ENCODE measurements at places on chromosomes 7 and 10.

DNA sequence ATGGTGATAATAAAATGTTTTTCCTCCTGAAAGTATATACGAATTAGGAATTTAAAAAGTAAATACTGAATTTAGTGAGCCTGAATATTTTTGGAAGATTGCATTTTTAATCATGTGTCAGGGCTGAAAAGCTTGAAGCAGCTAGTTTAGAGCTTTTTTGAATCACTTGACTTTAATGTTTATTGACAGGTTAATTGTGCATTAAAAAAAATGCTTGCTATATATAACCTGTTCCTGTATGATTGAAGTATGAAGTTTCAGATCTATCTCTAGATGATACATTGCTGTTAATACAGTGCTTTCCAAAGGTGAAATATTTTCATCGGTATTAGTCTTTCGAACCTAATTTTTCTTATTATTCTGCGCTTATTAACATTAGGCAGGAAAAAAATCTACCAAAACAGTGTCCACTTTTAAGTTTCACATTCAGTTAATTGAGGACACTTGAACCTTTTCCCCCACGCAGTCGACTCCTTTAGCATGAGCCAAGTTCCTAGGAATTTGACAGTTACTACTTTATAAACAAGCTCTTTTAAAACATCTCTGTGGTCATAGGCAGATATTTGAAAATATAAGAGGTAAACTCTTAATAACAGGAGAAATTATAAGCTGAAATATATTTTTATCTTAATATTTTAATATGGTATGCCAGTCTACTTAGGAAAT, 187.1 kb downstream of the MLLT10 start:
- DNase-seq, result no peak

- DNase-seq, result no peak
Observed at GRCh38 chr7:139192014-139192706, 38.9 kb upstream of the UBN2 start.

- peak; percentile 75 for DNase-seq
Observed at GRCh38 chr7:116610210-116610609, 61.8 kb upstream of the MET start.

GRCh38 chr10:62817766-62818425, 1.7 kb upstream of the EGR2 start:
- peak; percentile 76 for DNase-seq

DNA sequence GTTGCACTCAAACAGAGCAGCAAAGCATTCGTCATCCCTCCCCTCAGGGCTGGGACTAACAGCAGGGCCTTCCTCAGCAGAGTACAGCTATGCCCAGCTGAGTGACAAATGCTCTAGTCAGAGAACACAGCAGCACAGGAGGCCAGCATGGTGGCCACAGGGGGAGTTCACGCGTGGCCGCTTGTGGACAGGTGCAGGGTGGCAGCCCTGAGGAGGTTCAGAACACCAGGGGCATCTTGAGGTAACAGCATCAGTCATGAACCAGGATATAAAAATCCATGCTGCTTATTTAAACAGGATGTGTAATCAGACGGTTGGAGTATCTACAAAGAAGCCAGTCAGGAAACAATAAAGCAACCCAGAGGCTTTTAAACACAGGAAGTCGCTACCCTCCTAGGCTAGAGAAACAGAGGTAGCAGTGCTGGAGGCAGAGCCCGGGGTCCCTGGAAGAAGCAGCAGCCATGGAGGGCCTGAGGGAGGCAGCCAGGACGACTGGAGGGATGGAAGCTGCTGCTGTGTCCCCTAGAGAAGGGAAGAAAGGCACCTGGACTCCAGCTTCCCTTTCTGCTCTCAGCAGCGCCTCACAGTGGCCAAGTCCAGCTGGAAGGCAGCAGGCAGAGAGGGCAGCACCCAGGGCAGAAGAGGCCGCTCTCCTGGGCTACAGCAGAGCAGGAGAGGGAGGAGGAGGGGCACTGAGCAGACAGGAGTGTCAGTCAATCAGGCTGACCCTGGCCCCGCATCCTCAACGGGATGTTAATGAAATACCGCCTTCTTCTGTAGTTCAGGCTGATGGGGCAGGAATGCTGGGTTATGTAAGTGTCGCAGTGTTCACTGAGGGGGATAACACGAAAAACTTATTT, 70.8 kb upstream of the UCN3 start:
- peak; percentile 53 for DNase-seq

GRCh38 chr7:64993901-64994300, 3.1 kb upstream of the ZNF117 start:
- DNase-seq, result no peak

DNA sequence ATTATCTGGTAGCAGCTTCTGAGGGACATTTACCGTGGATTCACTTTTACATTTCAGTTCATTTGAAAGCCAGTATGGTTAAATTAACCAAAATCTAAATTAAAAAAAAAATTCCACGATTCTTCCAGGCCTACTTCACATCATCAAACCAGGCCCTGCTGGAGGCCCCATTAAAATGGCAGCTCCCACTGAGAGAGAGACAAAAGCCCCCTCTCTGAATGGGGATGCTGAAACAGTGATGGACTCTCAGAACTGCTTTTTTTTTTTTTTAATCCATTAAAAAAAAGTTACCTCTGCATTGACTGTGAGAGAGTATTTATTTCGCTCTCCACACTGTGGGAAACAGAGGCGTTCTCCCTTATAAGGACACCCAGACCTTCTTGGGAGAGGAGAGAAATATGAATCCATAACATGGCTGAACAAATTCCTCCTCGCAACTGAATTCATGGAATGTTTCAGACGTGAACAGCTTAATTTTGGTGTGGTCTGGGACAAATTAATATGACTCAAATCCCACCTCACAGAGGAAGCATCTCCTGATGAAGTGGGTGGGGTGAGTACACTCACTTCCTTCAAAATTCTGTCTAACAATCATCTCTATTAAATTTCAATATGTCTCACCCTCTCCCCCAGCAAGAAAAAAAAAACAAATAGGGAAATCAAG, 73.5 kb downstream of the SAMD9 start:
- DNase-seq, result no peak

GRCh38 chr7:51619880-51620279, 303.3 kb upstream of the COBL start:
- DNase-seq, result no peak

DNA sequence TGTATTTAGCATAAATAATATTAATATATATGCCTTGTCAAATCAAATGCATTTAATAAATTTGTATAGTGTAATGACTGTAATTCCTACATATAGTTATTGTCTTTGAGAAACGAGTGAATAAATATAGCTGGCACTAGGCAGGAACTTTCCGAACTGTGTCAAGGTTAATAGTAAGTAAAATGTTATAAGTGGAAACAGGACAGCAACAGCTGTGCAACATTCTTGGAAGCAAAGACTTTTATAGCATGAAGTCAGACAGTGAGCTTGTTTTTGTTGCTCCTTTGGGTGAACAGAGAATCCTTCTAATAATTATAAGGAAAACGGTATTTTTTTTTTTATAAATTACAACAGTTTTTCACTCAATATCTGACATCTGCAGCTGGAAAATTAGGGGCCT, 14.0 kb upstream of the EXOC6 start:
- no peak for DNase-seq

GRCh38 chr10:10854725-10855124, 162.9 kb upstream of the CELF2 start:
- DNase-seq, result no peak

DNA sequence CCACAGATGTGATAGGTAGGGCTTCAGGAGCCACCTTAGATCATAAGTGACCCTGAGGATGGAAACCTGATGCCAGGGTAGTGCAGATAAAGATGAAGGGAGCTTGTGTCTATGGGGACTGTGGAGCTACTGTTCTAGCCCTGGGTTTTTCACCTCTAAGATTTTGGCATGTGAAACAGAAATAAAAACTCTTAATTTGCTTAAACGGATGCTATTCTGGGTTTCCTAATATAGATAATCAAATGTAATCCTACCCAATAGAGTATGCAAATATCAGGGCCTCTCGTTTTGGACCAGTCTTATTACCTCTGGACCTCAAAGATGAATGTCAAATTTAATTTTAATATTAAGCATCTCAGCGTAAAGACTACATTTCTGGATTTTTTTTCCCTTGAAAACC, 49.3 kb downstream of the ABCB4 start:
- DNase-seq, result no peak

DNA sequence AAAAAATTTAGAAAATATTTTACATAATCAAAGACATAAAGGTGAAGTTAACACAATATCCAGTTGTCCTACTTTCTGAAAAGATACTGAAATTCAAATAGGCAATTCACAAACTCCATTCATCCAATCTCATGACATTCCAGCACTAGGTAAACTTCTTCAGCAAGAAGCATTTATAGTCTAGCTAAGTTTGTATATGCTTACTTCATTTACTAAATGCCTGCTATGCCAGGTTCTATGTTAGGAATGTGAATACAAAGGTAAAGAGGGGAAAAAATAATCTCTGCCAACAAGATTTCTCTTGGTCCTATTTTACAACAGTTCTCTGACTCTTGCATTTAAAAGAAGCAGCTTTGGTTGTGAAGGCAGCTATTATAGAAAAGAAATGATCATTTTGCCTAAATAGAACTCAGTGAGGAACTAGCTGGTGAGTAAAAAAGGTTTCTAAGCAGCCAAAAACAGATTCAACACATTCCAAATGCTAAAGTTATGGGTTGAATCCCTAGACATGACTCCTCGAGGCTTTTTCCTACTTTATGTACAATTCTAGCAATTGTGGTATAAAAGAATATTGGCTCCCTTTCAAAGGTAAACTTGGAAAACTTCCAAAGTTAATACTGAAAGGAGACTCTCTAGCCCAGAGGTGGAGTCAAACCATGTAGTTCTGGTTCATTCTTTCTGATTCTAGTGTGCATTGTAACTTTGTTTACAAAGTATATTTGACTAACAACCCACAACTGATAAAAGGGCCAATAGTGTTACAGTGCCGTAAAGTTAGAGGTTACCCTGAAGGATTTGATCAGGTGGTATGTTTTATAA, 30.9 kb upstream of the KLHL7 start:
- DNase-seq, result no peak

DNA sequence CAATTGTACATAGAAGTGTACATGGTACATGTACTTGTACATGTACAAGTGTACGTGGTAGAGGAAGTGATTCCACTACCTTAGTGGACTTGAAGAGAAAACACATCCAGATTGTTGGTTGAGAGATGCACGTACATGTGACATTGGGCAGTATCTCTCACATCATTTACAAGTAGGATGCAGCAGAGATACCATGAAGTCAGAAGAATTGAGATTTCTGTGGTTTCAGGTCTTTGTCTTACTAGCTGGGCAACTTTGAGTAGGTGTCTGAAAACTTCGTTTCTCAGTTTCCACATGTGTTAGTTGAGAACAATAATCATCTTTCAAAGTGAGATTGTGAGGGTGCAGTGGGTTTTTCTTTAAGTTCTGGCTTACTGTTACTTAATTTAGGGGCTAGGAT, 21.5 kb downstream of the CLDN12 start:
- no peak for DNase-seq
